8988T (cell line): ENCODE measurements at places on chromosomes 2 and 18.

- DNase-seq = no peak
Observed at GRCh38 chr2:103605071-103605780, 843.4 kb downstream of the TMEM182 start.

DNA sequence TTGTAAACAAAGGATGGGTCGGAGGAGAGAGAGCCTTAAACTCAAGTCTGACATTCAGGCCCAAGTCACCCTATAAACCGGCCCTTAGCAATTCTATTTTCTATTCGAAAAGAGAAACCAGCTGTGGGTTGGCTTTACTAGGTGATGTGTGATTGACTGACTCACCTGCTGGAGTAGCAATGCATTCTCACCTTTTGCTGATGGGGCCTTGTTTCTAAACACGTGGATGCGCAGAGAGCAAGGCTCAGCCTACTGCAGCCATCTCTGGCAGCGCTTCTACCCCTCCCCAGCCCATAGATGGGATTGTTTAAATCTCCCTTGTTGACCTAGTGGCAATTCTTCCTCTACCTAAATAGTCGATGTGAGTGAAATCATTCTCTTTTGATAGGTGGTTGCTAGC is 138.5 kb downstream of the MEIS1 start:
- DNase-seq = no peak

- no peak for DNase-seq
Observed at GRCh38 chr2:96438589-96438988, 66.6 kb downstream of the NEURL3 start.

DNA sequence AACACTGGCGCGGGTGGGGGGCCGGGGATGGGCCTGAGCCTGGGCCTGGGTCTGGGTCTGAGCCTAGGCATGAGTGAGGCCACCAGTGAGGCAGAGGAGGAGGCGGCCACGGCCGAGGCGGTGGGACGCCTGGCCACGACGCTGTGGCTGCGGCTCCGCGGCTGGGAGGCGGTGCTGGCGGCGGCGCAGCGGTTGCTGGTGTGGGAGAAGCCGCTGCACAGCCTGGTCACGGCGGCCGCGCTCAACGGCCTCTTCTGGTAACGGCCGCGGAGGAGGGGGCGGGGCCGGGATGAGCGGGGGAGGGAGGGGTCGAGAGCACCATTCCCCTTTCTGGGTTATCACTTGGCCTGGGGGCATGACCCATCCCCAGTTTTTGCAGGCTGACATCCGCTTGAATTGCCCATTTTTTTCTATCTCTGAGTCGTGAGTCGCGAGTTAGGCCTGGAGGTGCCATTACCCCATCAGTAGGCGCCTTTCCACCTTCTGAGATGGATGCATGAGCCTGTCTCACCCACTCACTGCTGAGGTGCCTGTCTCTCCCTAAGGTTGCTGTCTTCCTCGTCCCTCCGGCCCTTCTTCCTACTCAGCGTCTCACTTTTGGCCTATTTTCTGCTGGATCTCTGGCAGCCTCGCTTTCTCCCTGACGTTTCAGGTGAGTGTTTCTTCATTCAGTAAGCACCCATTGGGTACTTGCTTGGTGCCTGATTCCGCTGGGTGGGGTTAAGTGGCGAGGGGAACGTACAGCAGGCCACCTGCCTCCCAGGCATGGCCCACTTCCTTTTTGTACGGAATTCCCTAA is 501 bp downstream of the RETREG2 start:
- no peak for DNase-seq
